ENCODE measurements at places on chromosomes 11 and 22.

- no peak for DNase-seq
These were observed 138.1 kb downstream of the MAML2 start for GRCh38 chr11:96204721-96205459.

DNA sequence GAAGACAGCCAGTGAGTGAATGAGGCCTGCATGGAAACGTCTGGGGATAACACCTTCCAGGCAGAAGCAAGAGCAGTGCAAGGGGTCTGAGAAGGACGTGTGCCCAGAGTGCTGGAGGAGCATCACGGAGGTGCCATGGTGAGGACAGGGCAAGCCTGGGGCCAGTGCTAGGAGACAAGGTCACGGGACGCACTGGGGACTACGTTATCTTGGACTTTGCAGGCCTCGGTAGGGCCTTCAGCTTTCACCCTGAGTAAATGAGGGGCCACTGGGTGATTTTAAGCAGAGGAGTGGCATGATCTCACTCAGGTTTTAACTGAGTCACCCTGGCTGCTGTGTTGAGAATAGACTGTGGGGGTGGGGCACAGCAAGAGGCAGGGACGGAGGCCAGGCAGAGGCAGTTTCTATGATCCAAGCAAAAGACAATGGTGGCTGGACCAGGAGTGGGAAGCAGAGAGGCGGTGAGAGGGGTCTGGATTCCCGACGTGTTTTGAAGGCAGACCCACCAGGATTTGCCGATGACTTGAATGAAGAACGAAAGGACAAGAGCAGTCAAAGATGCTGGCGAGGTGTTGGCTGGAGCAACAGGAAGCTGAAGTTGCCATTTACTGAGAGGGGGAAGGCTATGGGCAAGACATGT lies 102.7 kb upstream of the PARVA start:
- DNase-seq: no peak

- no peak for DNase-seq
These were observed 128.0 kb downstream of the MICAL2 start for GRCh38 chr11:12238420-12238819.

- DNase-seq: no peak
These were observed 51.5 kb upstream of the RPS13 start for GRCh38 chr11:17129003-17129402.

- DNase-seq: no peak
These were observed 912.8 kb downstream of the DLG2 start for GRCh38 chr11:84714316-84714780.

GRCh38 chr11:704781-705645 lies 1.0 kb upstream of the EPS8L2 start:
- no peak for DNase-seq

- DNase-seq: peak; percentile 62
These were observed 30.2 kb upstream of the APOBEC3A start for GRCh38 chr22:38927033-38927781.

- DNase-seq: peak; percentile 89
These were observed 9.2 kb downstream of the FXYD2 start for GRCh38 chr11:117815262-117815803.

GRCh38 chr11:128201801-128202200 lies 385.6 kb downstream of the ETS1 start:
- DNase-seq: no peak

GRCh38 chr22:44577391-44578109 lies 79.5 kb upstream of the RTL6 start:
- DNase-seq: no peak

DNA sequence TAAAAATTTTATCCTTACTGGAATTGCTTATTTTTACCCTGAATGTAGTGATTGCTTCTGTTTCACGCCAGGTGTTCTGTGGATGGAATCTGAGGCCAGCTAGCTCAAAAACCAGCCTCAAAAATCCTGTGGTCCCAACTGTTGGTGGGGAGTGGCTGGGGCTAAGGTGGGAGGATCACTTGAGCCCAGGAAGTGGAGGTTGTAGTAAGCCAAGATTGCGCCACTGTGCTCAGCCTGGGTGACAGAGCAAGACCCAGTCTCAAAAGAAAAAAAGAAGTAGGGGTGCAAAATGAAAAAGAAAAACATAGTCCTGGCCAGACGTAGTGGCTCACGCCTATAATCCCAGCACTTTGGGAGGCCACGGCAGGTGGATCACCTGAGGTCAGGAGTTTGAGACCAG lies 27.0 kb upstream of the SLC5A1 start:
- DNase-seq: no peak

DNA sequence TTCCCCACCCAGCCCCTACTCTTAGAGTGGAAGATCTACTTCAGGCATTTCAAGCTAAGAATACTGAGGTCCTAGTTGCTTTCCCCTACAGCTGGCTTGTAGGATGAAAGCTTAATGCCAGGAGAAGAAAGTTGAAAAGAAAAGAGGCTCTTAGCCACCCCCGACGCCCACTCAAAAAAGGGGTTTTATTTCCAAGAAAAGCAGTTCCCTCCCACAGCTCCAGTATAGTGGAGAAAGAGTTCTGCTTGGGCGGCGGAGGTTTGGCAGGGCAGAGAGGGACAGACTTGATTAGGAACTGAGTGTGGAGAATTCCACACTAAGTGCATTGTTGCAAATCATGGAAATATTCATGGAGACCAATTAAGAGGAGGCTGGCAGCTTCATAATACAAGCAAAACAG lies 470.9 kb downstream of the ETS1 start:
- no peak for DNase-seq

GRCh38 chr11:45657496-45658260 lies 7.7 kb downstream of the CHST1 start:
- no peak for DNase-seq

GRCh38 chr11:44802347-44802746 lies 75.6 kb downstream of the TSPAN18 start:
- no peak for DNase-seq

DNA sequence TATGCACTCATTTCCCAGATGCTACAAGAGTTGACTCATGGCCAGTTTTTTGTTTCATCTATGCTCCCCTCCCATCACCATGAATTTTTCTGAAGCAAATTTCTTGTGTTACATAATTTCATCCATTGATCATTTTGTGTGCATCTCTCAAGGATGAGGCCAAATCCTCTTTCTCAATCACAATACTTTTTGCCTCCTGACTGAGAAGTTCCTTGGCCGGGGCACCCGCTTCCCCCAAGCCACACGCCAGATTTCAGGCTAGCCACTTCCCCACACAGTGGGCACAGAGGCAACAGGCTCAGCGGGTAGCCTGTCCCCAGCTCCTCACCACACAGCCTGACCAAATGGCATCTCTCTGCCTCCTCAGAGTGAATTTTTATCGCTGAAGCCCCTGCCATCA lies 9.8 kb upstream of the DSCAML1 start:
- no peak for DNase-seq

DNA sequence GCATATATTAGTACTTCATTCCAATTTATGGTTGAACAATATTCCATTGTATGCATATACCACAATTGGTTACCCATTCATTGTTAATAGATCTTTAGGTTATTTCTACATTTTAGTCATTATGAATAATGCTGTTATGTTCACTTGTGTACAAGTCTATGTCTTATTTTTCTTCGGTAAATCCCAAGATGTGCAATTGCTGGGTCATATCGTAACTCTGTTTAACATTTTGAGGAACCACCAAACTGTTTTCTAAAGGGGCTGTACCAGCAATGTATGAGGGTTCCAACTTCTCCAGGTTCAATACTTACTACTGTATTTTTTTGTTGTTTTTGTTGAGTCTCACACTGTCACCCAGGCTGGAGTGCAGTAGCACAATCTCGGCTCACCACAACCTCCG lies 33.1 kb downstream of the NUP98 start:
- DNase-seq: no peak

DNA sequence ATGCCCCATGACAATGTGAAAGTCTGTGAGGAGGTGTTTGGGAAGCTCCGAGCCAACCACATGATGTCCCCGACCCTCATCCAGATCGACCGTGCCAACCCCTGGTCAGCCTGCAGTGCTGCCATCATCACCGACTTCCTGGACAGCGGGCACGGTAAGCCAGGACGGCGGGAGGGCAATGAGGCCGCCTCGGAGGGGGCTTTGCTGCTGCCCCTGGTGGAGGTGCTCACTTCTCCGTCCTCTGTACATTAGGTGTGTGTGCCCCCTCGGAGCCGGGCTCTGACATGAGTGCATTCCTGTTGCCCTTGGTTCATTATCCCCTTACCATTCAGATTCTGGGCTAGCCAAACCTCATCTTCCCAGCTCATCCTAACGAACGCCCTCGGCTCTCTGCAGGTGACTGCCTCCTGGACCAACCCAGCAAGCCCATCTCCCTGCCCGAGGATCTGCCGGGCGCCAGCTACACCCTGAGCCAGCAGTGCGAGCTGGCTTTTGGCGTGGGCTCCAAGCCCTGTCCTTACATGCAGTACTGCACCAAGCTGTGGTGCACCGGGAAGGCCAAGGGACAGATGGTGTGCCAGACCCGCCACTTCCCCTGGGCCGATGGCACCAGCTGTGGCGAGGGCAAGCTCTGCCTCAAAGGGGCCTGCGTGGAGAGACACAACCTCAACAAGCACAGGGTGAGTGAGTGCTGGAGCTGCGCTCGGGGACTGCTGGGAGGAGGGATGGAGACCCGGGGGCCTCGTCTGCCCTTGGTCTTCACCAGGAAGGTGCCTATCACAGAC lies 13.8 kb downstream of the ADAMTS15 start:
- DNase-seq: no peak

GRCh38 chr22:31295831-31296657 lies 3.8 kb upstream of the PIK3IP1 start:
- DNase-seq: no peak

DNA sequence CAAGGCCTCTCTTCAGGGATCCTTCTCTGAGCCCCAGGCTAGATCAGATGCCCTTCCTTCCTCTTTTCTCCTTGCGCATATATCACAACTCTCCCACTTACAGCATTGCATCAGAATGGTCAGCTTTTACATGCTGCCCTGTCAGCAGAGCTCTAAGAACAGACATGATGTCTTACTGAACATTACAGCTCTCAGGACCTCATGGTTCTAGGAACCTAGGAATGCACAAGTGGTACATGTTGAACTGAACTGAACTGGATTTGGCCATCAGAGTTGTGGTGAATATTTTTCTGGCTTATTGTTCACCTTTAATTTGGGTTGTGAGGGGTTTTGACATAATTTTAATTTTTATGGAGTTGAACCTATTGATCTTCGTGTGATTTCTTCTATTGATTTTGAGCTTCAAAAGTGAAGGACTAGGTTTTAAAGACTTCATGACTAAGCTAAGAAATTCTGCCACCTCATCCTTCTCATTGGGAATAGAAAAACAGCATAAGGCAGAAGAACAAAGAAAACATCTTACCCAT lies 37.7 kb upstream of the SPON1 start:
- no peak for DNase-seq

DNA sequence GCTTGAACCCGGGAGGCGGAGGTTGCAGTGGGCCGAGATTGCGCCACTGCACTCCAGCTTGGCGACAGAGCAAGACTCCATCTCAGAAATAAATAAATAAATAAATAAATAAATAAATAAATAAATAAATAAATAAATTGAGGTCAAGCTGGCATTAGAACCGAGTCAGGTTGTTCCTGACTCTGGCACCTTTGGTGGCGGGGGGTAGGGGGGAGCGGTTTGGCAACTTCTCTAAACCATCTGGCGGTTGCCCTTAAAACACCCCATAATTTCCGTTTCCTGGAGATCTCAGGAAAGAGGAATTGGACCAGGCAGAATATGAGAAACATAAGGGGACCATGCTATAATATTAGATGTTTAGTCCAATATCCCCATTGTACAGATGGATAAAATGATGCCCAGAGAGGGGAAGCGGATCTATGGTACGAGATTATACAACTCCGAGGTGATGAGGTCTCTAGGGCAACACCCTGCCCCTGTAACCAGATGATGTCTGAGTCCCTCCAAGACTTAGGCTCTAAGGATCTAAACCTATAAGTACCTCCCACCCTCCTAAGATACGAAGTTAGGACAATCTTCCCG lies 785 bp downstream of the CLPB start:
- no peak for DNase-seq

DNA sequence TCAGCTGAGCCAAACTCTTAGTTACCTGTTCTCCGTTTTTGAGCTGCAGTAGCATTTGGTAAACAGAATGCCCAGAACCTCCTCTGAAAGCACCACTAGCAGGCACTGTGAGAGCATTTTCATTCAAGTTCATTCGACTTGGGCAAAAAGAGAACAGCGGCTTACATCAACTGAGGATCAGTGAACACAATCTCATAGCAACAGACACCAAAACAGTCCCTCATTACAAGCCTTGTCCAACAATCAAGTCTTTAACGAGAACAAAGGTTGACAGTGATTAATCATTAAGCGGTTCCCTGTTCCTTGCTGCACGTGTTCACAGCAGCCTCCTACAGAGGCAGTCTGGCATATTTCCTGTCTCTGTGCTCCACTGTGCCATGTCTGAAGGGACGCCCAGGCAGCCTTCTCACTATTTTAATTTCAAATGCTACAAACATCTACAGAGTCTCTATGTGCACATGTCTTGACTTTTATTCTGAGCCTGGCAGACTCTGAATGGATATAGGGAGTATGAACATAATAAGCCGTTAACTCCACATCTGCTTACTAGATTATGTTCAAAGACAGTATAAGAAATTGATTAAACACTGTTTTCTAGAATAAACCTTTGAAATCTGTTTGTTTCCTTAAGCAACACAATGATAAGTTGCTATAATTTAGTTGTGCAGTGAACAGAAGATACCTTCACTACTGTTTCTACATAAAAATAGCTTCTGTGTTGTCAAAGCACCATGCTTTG lies 88.3 kb upstream of the MTMR2 start:
- peak; percentile 60 for DNase-seq

DNA sequence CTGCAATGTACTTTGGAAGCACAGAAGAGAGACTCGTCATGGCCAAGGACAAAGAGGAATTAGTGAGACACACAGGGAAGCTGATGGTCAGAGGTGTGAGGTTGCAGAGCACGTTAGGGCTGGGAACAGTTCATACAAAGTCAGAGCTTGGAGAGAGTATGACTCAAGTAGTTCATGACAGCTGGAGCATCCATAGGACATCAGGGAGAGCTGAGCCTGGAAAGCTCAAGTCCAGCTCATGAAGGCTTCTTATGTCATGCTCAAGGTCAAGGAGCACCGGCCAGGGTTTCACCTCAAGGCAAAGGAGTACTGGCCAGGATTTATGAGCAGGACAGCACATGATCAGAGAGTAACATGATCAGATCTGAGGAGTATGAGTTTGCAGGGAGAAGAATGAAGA lies 64.6 kb upstream of the CHST1 start:
- DNase-seq: no peak

GRCh38 chr11:12377824-12378593 lies 638 bp downstream of the PARVA start:
- no peak for DNase-seq

DNA sequence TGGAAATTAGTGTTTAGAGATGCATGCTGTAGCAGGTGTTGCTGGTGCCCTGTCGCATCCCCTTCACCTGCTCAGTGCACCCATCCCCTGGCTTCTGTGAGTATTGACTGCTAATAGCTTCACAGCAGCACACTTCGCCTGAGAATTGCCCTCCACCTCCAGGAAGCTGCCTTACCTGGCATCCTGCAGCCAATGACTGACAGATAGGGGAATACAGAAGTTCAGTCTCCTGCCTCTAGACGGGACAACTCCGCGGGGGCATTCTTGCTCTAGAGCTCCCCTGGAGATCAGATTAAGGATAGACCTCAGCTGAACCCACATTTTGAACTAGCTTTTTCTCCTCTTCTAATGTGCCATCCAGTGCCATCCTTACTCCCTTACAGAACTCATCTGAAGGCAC lies 9.3 kb upstream of the CD3E start:
- no peak for DNase-seq
